ENCODE measurements at places on chromosomes 3 and 15.

DNA sequence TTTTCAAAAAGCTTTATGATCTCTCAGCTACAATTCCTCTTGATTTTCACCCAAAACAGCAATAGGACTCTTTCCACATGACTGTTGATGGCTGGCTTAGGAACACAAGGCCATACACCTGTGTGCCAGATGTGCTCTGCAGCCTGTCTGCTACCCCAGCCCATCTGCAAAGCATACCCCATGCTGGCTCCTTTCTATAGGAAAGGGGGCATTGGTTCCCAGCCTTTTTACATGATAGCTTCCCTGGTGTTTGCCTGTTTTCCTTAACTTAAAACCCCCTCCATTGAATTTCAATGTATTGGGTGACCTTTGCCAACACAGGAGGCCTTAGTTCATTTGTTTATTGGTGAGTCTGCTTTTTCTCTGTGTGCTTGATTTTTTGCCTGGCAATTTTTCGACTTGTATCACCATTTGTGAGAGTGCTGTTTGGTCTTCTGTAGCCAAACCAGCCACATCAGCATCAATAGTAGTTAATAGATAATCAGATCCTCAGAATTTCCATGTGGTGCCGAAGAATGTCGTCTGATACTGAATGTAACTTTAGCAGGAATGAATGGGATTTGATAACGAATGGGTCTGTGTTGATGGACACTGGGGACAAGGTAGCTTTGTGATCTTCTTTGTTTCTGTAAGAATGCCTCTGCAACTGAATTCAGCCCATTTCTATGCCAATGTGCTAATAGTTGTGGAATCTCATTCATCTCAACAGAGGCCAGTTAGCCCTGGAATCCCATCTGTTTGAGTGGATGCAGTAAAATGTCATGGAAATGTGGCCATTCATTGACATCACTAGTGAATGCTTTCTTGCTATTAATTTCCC, 272.2 kb upstream of the RARB start:
- no peak for DNase-seq

- DNase-seq, result no peak
Measured at GRCh38 chr15:57537072-57537471, 54.6 kb upstream of the MYZAP start.

GRCh38 chr15:49988766-49989165, 130.3 kb downstream of the ATP8B4 start:
- no peak for DNase-seq

DNA sequence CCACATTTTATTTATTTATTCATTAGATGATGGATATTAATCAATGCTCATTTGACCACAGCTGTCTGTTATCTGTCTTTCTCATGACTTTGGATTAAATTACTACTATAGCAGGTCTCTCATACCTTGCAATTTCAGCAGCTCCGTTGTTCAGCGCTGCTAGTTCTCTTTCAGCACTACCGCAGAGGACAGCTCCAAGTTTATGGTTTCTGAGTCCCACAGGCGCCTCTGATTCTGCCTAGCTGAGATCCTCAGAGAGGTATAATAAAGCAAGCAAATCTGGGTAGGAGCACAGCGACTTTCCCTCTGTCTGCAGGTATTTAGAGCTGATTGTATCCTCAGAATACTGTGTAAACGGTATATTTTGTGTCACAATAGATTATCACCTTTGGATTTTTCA, 204.9 kb downstream of the CNTN4 start:
- no peak for DNase-seq

DNA sequence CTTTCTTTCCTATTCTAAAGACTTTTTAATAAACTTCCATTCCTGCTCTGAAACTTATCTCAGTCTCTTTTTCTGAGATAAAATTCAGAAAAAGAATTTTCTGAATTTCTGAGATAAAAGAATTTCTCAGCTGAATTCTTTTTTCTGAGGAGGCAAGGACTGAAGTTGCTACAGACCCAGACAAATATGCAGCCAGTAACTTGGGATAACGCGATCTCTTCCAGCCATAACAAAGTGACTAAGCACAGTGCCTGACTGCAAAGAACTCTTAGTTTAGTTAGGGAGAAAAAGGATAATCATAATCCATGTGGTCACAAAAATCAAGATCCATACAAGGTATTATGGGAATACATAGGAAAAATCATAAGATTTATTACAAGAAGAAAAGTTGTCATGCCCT, 222.0 kb upstream of the GAP43 start:
- DNase-seq, result no peak

DNA sequence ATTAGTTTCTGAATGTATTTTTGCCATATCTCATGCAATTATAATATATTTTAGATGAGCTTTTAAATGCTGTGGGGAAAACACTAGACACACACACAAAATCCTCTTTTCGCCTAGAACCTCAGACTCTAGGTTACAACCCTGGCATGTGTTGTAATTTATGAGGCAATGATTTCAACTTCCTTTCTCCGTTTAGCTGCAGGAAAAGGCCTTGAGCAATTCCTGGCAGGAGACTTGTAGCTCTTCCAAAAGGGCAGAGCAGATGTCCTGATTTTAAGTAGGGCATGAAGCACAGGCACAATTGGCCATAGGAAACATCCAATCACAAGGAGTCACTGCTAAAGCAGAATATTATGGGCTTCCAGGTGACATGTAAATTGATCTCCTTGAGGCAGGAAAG, 82.0 kb downstream of the GPR156 start:
- DNase-seq, result no peak

DNA sequence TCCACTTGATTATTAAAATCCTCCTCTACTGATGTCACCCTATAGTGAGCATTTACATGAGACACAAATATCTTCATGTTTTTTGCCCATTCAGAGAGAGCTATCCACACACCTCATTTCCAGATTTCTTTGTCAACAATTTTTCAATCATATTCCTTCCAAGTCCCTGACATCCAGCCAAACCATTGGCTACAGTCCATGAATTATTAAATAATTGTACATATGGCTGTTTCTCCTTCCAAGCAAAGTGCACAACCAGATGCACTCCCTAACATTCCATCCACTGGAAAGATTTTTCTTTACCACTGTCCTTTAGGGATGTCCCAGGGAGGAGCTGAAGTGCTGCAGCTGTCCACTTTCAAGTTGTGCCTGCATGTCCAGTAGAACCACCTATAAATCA, 328.0 kb upstream of the MDFIC2 start:
- DNase-seq, result no peak

- peak; percentile 28 for DNase-seq
Measured at GRCh38 chr3:69199942-69200341, 77.5 kb upstream of the LMOD3 start.

DNA sequence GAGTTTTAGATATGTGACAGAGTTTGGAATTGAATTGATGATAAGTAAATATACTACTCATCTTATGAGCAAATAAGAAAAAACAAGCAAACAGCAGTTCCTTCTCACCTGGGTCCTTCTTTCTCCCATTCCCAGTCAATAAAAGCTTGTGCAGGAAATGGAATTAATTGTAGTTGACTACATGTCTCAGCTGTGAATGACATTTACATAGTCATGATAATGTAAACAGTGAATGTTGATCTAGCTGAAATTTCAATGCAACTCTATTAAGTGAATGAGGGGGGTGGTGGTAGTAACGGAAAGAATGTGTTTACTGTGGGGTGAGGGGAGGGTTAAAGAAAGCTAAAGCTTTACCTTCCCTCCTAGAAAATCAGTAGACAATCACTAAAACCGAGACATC, 76.2 kb downstream of the NFKBIZ start:
- no peak for DNase-seq

- DNase-seq, result peak; percentile 41
Measured at GRCh38 chr15:45179221-45179985, 8.4 kb downstream of the SHF start.

DNA sequence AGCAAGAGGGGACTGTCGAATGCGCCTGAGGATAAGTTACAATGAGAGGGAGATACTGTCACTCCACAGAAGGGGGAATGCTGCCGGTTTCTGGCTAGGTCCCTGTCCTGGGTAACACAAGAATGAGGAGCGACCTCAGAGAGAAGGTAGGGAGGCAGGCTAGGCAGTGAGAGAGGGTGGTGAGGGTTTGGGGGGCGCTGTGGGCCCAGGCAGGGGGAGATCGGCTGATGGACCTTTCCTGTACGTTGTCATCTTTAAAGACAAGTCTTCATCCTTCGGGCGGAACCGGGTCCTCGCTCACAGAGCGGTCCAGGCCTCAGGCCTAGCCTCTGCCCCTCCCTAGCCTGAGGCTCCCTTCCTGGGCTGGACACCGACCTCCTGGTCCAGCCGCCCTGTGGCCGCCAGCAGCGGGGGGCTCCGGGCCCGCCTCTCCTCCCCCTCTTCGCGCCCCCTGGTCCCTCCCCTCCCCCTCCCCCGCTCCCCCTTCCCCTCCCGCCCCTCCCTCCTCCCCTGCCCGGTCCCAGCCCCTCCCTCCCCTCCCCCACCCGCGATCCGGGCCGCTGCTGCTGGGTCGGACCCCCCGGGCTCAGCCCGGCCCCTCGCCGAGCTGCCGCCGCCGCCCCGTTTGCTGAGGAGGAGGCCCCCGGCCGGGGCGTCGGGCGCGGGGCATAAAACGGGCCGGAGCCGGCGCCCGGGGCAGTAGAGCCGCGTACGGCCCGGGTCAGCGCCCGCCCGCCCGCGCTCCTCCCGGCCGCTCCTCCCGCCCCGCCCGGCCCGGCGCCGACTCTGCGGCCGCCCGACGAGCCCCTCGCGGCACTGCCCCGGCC, at the start of gene CHRD:
Gene CHRD (plus strand): TSS at position 697 of the 827 bp plus-strand sequence. CDS start 265 bp downstream, outside the sequence.
- no peak for DNase-seq

DNA sequence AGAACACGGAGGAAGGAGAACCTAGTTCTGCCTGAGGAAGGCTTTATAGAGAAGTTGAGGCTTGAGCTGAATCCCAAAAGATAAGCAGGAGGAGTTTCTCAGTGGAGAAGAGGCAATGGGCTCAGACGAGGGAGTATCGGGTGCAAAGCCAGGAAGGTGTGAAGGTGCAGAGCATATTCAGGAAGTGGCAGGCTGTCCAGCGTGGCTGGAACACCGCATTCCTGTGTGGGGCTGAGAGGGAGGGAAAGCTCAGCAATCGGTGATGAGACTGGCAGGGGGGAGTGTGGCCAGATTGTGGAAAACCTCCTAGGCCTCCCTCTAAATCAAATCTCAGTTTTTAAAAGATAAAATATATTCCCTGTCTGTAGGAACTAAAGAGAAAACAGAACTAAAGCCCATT, 63.0 kb downstream of the ARHGAP31 start:
- no peak for DNase-seq

DNA sequence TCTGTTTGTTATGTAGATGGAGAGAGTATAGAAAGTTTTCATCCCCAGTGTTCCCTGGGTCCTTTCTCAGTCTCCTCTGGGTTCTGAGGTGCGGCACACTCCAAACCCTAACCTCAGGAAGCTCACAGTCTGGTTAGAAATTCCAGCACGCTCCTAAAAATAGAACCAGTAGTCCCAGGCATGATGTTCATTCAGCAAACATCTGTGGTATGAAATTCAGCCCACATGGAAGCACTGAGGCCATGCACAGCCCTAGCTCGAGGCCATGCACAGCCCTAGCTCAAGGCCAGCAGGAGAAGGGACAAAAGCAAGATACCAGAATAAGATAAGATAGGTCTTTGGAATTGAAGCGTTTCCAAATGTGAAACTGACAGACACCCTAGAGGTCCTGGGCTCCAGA, 82.3 kb upstream of the OXTR start:
- no peak for DNase-seq

GRCh38 chr15:75684648-75685047, 28.0 kb downstream of the CSPG4 start:
- no peak for DNase-seq

DNA sequence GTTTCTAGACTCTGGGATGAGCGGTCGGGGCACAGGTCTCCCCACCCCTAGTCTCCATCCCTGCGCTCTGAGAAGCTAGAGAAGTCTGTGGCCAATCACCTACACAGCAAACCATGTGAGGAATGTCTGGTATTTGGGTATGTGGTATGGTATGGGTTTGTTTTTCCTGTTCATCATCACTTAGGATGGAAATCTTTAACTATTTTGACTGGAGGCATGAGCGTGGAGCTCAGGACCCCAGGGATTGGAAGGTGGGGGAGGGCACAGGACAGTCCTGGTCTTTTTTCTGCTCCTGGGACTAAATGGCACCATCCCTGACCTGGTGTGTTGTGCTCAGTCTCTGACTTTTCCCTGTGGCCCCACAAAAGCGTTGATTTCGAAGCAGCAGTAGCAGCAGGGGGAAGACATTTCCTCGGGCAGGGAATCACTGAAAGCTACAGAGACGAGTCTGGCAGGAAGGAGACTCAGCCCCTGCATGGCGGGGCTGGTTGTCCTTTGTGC, 191.7 kb upstream of the TPM1 start:
- no peak for DNase-seq

GRCh38 chr15:33693166-33693800, 275.0 kb upstream of the CHRM5 start:
- no peak for DNase-seq

DNA sequence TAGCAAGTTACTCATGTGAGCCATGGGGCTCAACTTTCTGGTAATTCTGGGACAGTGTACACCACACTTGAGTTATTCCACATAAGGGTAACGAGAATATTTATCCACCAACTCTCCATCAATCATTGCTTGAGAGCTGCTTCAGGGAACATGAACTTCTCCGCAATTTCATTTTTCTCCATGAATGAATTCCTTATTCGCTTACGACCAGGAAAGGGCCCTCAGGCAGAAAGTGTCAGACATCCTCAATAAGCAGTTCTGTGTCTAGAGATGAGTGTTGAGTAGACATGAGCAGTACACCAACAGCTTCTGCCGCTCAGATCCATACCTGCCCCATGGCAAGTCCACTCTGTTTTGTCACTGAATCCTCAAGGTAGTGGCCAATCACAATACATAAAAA, 24.8 kb upstream of the IQCF2 start:
- no peak for DNase-seq

- no peak for DNase-seq
Measured at GRCh38 chr3:81463781-81464180, 297.7 kb downstream of the GBE1 start.

- DNase-seq, result no peak
Measured at GRCh38 chr3:143810166-143810952, 37.9 kb downstream of the SLC9A9 start.

- DNase-seq, result no peak
Measured at GRCh38 chr3:194880940-194881925, 195.6 kb downstream of the FAM43A start.

- no peak for DNase-seq
Measured at GRCh38 chr15:77768107-77768506, 135.4 kb upstream of the LINGO1 start.

- DNase-seq, result no peak
Measured at GRCh38 chr3:8647137-8647985, 2.8 kb upstream of the SSUH2 start.

DNA sequence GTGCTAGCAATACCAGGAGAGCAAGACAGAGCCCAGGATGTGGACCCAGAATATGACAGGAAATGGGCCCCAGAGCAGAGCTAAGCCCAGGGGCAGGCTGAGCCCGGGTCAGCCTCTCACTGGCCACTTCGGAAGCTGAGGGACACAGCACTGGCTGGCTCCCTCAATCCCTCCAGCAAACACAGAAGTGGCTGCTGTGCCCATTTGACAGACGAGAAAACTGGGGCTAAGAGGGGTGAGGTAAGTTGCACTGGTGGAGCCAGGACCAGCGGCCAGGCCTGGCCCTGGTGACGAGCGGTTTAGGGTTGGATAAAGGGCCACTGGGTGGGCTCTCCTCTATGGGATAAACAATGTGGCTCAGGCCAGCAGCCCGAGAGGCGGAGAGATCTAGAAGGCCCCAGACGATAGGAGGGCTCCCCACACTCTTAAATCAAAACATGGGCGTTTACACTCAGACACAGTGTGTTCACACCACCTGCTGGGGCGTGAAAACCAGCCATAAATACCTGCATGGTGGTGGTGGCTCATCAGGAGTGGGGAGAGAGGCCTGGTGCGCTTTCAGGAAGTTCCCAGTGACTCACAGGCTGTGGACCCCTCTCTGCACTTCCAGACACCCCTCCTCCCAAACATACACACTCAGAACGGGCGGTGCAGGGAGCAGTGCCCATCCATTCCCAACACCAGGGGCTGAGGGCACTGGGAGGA, 12.0 kb upstream of the LINGO1 start:
- DNase-seq, result no peak

Measured in central memory CD4-positive, alpha-beta T cell (primary cell).